ENCODE measurements at places on chromosomes 4 and X. TPM values are rescaled to one million over a fixed set of nuclear protein-coding genes. Genes with fewer than 3 reads are reported as not detected.
A peak's percentile ranks its signal among the peaks of the same experiment; 100 is the strongest.

DCUN1D4 gene
- 44.0 TPM for total RNA-seq

DNA sequence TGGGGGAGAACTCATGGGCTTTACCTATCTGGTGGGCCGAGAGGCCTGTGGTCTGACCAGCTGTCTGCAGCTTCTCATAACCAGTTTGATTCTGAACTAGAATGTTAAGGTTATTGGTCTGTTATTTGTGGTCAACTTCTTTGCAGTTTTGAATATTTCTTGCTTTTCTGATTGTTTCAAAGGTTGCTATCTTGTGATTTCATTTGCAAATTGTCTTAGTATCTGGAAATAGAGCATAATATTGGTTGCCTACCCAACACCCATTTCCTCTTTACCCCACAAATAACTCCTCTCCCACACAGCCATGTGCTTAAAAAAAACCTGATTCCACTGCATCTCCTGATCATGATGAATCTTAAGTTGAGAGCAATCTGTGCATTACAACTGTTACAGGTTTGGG lies 39.1 kb upstream of the BMP2K start:
- DNase-seq: no peak

DNA sequence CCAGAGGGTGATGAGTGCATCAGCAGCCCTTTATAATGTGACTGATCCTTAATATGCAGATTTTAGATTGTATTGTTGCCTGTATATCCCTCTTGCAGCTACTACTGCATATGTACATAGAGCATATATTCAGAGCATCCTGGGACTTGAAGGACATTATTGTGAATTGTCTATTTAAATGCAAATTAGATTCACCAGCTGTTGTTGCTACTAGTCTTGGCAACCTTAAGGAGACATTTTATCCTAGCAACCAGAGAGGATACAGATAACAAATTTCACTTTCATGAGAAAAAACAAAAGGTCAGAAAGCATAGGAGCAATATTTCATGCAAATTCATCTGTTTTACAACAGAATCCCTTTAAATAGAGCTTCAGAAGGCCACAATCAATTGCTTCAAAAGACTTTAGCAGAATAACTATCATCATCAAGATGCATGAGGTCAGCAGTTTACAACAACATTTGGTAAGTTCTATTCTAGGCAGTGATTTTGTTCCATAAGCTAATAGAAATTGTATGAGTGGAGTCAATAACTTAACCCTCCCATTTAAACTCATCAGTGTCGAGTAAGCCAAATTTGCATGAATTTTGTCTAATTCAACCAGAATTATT lies 148.6 kb downstream of the GC start:
- DNase-seq: no peak

DNA sequence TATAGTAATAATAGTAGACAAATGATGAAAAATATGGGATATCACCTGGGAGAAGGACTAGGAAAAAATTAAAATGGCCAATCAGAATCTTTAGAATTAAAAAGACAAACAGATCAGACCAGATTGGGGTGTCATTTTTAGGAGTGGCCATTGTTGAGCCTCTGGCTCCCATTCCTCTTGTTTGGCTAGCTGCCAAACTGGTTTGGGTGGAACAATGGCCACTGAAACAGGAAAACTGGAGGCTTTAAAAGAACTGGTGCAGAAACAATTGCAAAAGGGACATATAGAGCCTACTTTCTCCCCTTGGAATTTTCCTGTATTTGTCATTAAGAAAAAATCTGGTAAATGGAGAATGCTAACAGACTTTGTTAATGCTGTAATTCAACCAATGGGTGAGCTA lies 294.8 kb upstream of the DKK2 start:
- DNase-seq: no peak

GRCh38 chr4:122331195-122331594 lies 47.6 kb upstream of the ADAD1 start:
- no peak for DNase-seq

FGF2 gene
- total RNA-seq: 392 TPM

- no peak for DNase-seq
Observed at GRCh38 chrX:262381-262909, 18.7 kb upstream of the PLCXD1 start.

NFKB1 gene
- 30.6 TPM for total RNA-seq

- no peak for DNase-seq
Observed at GRCh38 chr4:8791609-8792008, 80.0 kb downstream of the HMX1 start.

DNA sequence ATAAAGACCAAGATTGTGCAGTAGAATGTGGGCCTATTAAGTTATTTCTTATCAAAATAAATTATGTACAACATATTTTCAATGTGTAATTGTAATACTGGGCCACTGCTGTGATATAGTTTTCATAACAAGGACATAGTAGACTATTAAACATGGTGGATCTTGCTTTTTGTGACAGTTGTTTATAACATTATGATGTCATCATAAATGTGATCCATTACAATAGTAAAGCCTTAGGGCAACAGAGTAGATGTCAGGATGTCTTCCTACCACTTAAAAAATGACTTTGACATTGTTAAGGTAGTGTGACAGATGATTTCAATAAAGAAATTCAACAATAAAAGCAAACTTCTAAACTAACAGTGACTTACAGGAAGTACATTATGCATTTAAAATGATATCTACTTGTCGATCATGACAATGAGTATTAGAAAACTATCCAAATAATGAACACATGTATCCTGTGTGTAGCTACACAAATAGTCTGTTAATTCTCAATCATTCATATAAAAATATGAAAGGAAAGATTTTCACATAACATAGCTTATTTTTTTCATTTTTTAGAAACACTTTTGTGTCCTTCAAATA lies 5.3 kb upstream of the AGA start:
- DNase-seq: no peak

CPZ gene
- total RNA-seq: 3.0 TPM

GRCh38 chrX:115023139-115023538 lies 5.7 kb upstream of the IL13RA2 start:
- peak; percentile 85 for DNase-seq

DNA sequence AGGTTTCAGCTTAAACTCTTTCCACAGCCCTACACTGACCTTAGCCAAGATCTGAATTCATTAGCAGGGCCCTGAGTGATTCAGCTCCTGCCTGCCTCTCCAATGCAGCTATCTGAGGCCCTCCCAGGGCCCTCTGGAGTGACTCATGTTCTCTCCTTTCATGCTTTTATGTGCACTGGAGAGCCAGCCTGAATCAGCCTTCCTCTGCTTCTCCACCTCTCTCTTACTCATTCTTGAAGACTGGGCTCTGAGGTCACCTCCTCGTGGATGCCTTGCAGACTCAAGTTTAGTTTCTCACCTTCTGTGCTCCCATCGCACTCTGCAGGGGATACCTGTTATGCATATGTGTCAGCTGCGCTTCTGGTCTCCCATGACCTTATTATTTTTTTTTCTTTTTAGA lies 3.1 kb upstream of the OCIAD2 start:
- DNase-seq: peak; percentile 98

GRCh38 chr4:33998291-33998690 lies 2246.0 kb downstream of the ARAP2 start:
- DNase-seq: no peak

- peak; percentile 67 for DNase-seq
Observed at GRCh38 chr4:85147481-85148076, 181.1 kb upstream of the WDFY3 start.

DNA sequence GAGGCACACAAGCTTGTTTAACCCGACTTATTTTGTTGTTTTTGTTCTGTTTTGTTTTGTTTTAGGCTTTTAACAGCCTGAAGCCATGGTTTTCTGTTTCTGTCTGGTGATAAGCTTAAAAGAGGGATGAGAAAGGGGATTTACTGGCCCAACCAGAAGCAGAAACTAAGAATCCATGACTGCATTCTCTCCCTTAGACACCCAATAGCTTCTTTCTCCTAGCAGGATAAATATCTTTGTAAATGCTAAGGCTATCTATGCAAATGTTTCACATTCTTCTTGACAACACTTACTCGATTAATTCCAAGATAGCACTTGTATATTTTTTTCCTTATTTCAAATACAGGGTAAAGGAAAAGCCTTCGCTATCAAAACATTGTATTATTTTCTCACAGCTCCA lies 53.7 kb upstream of the SMAD1 start:
- no peak for DNase-seq

ZXDA gene
- 2.8 TPM for total RNA-seq

DNA sequence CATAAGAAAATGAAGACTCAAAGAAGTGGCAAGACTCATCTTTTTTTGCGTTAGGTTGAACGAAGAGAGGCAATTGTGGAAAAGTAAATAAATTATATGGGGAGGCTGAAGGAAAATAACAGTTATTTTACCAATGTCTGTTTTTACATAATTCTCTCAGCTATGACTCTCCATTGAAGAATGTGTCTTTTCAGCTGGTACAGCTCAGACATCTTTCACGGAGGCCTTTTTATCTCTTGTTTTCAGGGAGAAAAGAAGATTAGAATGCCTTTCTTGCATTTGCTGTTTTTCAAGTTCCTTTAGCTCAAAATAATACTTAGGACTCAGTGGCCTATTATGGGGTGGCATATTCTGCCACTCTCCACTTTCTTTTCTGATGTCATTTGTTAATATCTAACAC lies 153.0 kb downstream of the ADAM29 start:
- no peak for DNase-seq

DNA sequence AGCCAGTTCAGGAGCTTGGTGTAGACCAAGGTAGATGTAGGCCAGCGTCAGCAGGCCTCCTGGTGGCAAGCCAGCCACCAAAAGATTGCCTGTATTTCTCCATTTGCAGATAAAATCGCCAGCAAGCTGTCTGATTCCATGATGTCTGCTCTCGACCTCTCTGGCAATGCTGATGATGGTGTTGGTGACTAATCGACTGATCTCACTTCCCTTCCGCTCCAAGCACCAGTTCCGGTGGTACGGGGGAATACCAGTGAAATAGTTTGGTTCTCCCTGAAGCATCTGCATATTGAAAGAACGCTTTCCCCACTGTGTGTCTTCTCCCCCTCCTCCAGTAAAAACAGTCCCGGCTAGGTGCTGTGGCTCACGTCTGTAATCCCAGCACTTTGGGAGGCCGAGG lies 30.4 kb downstream of the GNL3L start:
- DNase-seq: no peak

FRG2 gene
- not detected for total RNA-seq

AGTR2 gene
- not detected for total RNA-seq

DNA sequence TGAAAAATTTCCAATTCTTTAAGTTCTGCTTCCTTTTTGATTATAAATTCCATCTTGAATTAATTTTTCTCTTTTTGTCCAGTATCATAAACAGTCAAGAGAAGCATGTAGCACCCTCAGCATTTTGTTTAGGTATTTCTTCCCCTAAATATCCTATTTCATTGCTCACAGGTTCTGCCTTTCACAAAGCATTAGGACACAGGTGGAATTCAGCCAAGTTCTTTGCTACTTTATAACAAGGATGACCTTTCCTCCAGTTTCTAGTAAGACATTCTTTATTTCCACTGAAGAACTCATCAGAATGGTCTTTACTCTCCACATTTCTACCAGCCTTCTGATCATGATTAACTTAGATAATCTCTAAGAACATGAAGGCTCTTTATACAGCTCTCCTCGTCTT lies 7.4 kb downstream of the SLC9B1 start:
- DNase-seq: peak; percentile 65

UBE2A gene
- 83.4 TPM for total RNA-seq

- DNase-seq: peak; percentile 77
Observed at GRCh38 chr4:40587826-40588225, 41.8 kb downstream of the RBM47 start.

GRCh38 chr4:128517096-128517738 lies 229.6 kb upstream of the PGRMC2 start:
- peak; percentile 30 for DNase-seq

MMRN1 gene
- not detected for total RNA-seq

DNA sequence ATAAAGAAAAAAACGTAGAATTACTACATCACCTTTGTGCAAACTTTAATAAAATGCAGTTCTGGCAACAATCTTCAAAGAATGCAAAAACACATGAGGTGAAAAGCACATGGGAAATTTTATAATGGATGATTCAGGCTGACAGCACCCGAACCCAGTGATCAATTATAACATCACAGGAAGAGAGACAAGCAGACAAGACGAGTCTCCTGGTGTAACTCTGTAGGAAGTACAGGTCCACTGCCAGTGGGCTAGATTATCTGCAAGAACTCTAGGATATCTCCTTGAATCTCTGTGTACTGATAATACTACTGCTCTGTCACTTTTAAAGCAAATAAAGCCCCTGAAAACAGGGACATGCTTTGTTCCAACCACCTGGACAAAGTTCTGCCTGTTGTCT lies 58.9 kb upstream of the NXF3 start:
- peak; percentile 20 for DNase-seq

VGLL1 gene
- total RNA-seq: not detected

- DNase-seq: peak; percentile 32
Observed at GRCh38 chr4:53767482-53767881, 176.2 kb upstream of the LNX1 start.

DNA sequence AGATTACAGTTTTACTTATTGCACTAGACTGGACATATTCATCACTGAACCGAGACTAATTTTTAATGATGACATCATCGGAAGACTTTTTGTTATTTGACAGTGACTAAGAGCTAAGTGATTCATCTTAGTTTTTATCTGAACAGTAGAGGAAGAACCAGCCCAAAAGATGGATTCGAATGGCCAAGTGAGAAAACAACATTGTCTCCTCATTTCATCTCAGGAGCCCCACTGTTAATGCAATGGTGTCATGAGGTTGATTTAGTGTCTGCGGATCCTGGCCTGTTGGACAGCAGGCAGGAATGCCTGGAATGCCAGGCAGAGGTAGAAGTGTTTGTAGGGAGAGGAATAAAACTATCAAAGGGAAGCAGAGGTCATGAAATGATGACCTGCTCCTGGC lies 37.8 kb upstream of the HPF1 start:
- peak; percentile 31 for DNase-seq

- no peak for DNase-seq
Observed at GRCh38 chr4:113531572-113531971, 230.0 kb downstream of the CAMK2D start.

GRCh38 chrX:31323658-31324057 lies 251.8 kb upstream of the FTHL17 start:
- DNase-seq: no peak

GRCh38 chr4:98481167-98481566 lies 177.2 kb downstream of the TSPAN5 start:
- no peak for DNase-seq

DNA sequence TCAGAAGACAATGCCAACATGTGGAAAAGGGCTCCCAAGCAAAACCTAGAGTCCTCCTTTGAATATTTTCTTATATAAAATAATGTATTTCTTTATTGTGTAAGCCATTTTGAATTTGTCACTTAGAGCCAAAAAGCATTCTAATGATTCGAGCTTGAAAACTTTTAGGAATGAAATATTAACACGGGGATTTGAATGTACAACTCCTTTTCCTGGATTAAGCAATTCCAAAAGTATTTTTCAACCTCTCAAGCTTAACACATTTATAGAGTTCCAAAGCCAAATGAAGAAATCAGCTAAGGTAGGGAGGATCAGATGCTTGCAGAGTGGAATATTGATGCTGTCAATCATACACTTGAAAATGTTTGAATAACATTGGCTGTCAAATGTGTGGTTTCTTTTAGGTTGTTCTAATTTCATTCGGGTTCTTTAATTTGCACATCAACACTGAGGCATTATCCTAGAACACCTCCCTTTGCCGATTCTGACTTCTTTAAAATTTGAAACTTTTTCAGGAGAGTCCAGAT lies 67.2 kb upstream of the ETNPPL start:
- no peak for DNase-seq
